ENCODE measurements at places on chromosomes 5 and 9.
A peak's percentile ranks its signal among the peaks of the same experiment; 100 is the strongest.

DNA sequence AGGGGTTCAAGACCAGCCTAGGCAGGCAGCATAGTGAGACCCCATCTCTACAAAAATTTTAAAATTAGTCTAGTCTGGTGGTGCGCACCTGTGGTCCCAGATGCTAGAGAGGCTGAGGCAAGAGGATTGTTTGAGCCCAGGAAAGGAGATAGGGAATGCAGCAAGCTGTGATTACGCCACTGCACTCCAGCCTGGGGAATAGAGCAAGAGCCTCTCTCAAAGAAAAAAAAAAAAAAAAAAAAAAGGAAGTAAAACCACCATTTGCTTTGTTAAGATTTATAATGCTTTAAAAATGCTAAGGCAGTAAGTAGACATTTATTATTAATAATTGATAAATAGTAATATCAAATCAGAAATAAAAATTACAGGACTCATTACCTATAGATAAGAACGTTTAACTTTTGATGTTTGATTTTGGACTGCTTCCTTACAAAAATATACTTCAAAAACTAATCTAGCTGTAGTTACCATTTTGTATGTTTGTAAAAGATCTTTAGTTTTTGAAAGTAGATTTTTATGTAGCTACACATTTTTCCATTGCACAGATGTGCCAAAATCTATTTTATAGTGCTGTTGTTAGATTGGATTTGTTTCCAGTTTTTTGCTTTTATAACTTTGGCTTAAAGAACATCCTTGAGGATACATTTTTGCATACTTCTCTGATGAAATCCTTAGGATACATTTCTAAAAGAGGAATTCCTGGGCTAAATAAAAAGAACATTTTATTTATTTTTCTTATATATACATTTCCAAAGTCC, 86.4 kb downstream of the INIP start:
- no peak for DNase-seq

DNA sequence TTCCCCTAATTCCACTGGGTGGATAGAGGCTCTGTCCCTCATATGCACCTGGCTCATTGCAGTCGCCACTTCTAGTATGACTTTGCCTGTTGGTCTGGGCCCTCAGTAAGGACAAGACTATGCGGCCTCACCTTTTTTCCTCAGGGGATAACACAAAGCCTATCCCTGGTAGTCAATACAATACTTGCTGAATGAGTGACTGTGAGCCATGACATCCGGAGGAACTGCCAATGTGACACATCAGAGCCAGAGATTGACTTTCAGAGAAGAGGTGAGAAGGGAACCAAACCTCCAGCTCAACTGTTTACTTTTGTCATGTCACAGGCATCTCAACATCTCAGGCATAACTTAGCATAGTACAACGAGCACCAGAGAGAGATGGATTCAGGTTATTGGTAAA, 371.3 kb downstream of the DMRT2 start:
- no peak for DNase-seq

GRCh38 chr5:136769900-136770684, 404.7 kb upstream of the TRPC7 start:
- peak; percentile 35 for DNase-seq

DNA sequence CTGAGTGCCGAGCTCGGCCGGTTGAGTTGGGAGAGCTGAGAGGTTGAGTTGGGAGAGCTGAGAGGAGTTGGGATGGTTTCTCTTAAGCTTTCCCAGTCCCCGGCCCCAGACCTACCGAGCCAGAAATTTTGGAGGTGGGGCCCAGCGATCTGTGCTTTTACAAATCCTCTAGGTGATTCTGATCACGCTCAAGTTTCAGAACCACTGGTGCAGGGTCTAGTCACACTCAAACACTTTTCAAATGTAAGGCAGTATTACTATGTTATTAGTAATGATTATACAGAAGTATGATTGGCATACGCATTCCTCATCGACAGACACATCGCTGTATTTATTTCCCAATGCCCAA, 256 bp upstream of the CLINT1 start:
- DNase-seq: no peak

DNA sequence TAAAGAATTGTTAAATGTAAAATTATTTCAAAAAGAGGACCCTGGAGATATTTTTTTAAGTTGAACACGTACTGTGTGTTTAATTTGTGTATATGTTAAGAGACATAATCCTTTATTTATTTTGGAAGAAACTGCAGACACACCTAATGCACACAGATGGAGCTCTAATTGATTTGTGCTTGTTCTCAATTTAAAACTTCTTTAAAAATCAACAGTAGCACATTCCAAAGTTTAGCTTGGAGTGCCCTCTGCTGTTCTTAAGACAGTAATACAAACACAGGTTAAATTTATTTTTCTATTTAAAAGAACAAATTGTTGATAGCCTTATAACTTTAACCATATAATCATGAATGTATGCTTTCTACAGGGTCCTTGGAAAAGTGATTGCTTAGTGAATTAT, 277.6 kb upstream of the ADAMTS16 start:
- DNase-seq: peak; percentile 14

DNA sequence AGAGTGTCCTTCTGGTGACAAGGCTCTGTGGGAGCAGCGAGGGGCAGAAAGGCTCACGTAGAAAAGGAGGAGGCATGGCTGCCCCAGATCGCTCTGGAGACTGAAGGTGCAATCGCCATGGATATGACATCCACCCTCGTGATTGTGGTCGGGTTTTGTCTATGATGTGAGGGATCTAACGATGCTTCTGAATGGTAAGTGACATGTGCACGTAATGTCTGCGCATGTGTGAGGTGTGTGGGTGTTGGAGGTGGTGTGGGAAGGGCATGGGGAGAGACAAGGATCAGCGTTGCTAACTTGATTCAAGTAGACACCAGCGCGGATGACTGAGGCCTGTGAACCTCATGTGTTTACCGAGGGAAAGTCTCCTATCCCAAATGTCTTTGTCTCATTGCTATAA, 20.2 kb downstream of the IRX1 start:
- DNase-seq: no peak

DNA sequence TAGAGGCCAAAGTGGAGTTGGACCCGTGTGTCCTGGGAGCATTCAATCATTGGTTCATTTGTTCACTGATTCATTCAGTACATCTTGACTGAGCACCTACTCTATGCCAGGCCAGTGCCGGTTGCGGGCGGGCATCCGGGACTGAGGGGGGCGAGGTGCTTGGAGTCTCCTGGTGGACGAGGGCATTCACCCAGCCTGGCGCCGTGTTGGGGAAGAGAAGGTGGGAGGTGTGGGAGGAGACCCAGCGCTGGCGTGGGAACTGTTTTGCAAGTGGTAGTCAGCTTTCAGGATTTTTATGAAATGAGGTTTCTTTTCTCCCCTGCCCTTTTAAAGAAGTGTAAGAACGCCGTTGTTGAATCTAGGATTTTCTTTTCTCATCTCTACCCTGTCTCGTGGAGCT, 37.2 kb downstream of the NCS1 start:
- DNase-seq: no peak

DNA sequence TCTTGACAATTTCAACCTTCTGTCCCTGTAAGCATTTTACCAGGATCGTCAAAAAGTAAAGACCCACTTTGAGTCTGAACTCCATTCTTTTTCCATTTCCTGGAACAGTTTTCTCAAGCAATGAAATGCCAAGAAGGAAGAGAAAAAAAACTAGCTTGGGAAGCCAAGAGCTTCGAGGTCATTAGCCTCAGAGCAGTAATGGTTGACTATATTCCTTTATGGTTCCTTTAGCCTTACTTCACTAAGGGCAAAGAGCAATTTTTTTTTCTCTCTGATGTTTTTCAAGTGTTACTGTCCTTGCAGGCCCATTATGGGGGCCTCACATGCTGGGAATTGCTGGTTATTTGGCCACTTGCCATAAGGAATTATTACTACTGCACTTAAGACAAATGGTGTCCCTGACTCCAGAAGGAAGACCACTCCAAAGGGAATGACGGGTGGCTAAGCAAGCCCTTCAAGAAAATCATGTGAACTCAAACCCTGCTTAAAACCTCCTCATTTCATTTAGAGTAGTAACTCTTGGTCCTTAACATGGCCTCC, 37.1 kb downstream of the BNC2 start:
- DNase-seq: no peak

- DNase-seq: no peak
These were observed 42.7 kb upstream of the NUDT12 start for GRCh38 chr5:103605277-103605676.
